ENCODE measurements at places on chromosomes 12 and 14.

DNA sequence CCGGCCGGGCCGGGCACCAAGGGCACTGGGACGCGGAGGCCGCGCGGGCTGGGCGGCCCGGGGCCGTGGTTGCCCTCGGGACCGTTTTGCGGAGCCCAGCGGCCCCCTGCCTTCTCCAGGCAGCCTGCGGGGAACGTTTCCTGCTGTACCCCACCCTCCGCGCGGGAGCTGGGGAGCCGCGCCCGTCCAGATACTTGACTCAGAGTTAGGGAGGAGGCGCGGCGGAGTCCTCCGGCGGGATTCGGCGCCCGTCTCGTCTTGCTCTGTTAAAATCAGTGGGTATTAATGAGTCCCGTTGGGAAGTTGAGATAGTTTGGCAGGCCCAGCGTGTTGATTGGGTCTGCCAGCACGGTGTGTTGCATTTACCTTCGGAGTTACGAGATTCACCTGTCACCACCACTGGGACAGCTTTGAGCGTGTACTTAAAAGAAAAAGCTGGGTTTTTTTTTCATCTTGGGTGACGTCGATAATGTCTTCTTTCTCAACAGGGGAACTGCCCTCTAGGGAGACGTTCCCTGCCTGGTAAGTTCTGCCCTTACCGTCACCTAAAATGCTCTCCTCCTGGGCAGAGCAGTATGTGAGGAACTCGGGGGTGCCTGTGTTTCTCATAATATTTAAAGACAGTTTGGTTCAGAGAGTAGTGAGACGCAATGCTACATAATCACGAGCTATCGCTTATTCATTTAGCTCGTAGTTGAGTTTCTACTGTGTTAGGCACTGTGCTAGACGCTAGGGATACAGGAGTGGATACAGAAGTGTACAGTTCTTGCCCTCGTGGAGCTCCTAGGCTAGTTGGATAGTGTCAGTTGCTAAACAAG lies 596 bp downstream of the DLST start:
- DNase-seq: no peak

GRCh38 chr12:55741931-55742680 lies 816 bp upstream of the GDF11 start:
- no peak for DNase-seq

GRCh38 chr14:30620178-30620577 lies 1.9 kb upstream of the SCFD1 start:
- no peak for DNase-seq

DNA sequence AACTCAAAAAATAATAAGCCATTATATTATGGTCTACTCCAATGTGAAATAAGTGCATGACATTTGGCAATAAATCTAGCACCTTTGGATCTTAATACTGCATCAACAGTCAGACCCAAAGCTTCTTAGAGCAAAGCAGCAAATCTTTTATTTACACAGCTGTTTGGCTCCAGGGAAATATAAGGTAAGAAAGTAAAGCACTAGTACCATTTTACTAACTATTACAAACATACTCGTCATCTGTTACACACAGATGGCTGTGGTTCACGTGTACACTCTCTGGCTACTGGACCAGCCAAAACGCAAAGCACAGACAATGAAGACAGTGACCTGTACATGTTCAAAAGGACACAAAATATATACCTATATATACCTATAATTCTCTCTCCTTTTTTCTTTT lies 2.8 kb downstream of the FGD6 start:
- DNase-seq: no peak

DNA sequence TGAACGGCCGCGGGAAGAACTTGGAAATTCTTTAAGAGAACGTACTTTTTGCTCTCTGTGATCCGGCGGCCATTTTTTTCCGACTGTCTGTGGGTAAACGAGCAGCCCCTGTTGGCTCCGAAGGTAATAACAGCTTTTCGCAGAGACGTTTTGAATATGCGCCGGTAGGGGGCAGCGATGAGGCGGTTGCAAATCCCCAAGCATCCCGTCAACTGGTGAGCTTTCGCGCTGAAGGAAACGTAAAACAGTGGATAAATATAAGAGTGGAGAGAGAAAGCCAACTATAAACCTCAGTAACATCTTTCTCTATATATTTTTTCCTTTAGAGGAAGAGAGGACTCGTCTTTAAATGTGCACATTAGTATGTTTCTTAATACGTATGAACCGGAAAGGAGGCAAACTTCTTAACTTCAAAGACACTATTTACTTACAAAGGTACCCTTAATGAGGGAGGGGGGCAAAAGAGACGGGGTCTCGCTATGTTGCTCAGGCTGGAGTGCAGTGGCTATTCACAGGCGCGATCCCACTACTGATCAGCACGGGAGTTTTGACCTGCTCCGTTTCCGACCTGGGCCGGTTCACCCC lies 9.6 kb upstream of the NEMF start:
- peak; percentile 56 for DNase-seq

GRCh38 chr14:76827696-76828296 lies 1.6 kb downstream of the LRRC74A start:
- DNase-seq: no peak

DNA sequence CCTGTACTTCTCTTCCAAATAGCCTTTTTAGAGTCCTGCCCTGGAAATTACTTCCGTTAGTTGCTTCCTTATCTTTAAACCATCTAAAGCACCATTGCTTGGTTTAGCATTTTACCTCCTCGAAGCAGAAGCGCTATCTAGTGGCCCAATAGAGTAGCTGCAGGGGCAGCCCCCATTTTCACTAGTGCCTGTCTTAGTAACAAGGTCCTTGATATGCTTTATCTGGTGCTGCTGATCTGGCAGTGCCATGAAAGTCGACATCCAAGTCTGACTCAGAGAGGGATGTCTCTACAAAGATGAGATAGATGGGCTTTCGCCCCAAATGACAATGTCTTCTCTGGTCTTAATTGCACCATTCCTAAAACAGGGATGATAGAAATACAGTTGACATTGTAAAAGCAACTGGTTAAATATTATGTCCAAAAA lies 25.0 kb upstream of the CIT start:
- DNase-seq: no peak

- DNase-seq: no peak
These were observed 18.7 kb downstream of the RCOR1 start for GRCh38 chr14:102610968-102611811.

All from esophagus squamous epithelium (tissue), 5 donors.